ENCODE measurements at places on chromosomes 7 and 10.

GRCh38 chr7:28446131-28446530 lies 33.8 kb downstream of the CREB5 start:
- DNase-seq, result no peak

DNA sequence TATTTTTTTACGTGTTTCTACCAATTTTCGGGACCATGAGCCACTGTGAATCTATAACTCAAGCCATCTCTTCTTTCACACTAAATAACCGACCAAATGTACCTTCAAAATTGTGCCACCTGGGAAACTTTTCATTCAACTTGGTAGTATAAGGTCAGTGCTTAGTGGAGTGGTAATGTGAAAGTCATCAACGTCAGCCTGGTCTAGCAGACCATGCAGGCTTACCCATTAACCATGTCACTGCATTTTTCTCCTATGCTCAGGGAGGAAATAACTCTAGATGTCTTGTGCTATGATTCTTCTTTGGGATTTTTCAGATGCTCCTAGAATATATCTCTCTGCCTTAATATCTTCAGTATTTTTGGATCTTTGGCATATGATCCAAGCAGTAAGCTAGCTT lies 1075.4 kb upstream of the POT1 start:
- DNase-seq, result no peak

DNA sequence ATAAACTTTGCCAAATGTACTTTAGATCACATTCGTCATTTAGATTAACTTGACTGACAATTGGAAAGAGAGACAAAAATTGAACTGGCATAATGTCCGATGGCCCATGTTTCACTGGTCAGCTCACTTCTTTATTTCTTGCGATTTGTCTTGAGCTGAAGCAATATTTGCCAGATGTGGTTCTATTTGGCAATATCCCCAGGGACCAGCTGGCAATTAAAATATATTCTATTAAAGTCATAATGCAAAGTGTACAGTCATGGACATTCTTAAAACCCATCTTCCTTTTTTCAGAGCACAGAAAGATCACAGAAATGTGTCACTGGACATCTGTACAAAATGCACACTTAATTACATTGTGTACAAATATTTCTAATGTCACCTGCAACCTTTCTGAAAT lies 26.3 kb downstream of the NEBL start:
- DNase-seq, result no peak

DNA sequence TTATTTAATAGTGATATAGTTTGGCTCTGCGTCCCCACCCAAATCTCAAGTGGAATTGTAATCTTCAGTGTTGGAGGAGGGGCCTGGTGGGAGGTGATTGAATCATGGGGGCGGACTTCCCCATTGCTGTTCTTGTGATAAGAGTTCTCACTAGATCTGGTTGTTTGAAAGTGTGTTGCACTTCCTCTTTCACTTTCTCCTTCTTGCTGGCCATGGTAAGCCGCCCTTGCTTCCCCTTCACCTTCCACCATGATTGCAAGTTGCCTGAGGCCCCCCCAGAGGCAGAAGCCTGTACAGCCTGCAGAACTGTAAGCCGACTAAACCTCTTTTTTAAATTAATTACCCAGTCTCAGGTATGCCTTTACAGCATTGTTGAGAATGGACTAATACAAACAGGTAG lies 101.4 kb downstream of the MTPAP start:
- no peak for DNase-seq

GRCh38 chr7:100483722-100484672 lies at the start of gene NYAP1:
TSS of gene NYAP1 (plus strand) at chr7:100483927. CDS start at chr7:100485312, 1,385 bp downstream.
- no peak for DNase-seq

GRCh38 chr10:69222157-69223027 lies 2.3 kb downstream of the HKDC1 start:
- no peak for DNase-seq

DNA sequence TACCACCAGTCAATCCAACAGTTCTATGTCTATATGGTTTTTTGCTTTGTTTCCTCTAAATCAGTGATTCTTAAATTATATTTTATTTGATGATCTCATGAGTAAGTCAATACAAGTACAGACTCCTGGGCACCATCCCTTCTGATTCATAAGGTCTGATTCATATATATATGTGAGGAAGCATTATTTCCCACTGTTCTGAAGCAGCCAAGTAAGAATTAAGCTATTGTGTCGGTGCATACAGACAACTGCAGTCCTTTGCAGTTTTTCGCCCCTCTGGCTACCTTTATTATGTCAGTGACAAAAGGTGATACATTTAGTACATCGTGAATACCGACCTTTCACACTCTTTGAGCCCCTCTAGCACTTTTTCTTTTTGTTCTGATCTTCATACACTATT lies 1079.6 kb upstream of the C7orf33 start:
- no peak for DNase-seq

GRCh38 chr10:110503528-110504110 lies 5.9 kb downstream of the DUSP5 start:
- DNase-seq, result no peak

- DNase-seq, result no peak
These were observed 905 bp downstream of the C1GALT1 start for GRCh38 chr7:7183061-7183837.

- no peak for DNase-seq
These were observed 17.6 kb downstream of the DNTT start for GRCh38 chr10:96321822-96322221.

DNA sequence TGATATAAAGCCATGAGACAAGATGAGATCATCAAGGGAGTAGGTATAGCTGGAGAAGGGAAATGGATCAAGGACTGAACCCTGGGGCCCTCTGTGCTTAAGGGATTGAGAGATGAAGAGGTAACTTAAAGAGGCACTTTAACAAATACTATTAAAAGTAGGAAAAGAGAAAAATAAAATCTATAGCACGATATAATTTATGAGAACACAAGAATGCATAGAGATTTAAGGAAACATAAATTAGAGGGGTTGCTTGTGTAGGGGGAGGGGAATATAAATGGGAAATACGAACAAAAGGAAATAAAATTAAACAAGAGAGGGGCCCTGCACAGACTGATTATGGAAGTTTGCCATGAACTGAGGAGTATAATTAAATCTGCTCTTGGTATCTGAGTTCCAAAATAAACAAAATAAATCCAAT lies 15.6 kb upstream of the LRRC17 start:
- DNase-seq, result no peak

- DNase-seq, result no peak
These were observed 126.5 kb upstream of the ZNF438 start for GRCh38 chr10:31158011-31158658.

- DNase-seq, result no peak
These were observed 71.9 kb upstream of the TNS3 start for GRCh38 chr7:47653550-47654411.

- no peak for DNase-seq
These were observed 120.5 kb upstream of the SEMA3E start for GRCh38 chr7:83769407-83769806.

- peak; percentile 11 for DNase-seq
These were observed 218.2 kb downstream of the ANK3 start for GRCh38 chr10:60171436-60172013.

DNA sequence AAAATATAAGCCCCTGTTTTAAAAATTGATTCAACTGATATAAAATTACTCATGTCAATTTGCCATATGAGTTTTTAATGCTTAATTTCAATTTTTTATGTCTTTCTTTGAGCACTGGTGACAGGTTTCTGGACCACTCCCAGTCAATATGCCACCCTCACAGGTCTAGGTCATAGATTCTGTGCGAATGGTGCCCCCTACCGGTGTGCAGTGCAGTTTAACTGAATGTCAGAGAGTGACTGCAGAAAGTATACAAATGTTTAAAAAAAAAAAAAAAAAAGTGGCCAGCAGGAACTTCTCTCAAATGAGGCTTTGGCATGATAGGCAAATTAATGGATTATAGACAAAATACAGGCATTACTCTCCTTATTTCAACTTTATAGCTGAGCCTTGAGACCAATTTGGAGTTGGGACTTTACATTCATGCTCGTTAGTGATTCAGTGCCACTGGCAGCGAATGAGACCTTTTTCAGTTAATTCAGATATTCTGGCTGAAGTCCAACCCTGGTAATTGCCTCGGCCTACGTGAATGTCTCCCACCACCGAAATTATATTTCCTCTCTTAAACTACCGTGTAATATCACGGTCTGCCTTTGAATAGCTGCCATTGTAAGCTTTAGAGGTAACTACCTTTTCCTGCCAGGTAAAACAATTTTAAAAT lies 427.6 kb downstream of the PHTF2 start:
- no peak for DNase-seq

DNA sequence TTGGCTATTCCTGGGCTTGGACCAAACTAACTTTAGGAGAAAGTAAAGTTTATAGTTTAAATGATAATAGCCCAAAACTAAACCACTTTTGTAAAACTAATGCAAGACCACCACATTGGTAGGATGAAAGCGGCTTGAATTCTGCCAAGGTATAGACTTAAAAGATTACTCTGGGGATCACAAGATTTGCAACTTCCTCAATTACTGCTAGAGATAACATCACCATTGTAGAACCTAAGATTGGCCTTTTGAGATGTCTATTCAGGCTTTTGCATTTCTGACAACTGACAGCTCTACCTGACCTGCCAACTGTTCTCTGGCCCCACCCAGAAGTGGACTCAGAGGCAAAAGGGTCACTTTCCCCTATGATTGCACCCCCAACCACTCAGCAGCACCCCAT lies 162.4 kb downstream of the TNS3 start:
- DNase-seq, result no peak

DNA sequence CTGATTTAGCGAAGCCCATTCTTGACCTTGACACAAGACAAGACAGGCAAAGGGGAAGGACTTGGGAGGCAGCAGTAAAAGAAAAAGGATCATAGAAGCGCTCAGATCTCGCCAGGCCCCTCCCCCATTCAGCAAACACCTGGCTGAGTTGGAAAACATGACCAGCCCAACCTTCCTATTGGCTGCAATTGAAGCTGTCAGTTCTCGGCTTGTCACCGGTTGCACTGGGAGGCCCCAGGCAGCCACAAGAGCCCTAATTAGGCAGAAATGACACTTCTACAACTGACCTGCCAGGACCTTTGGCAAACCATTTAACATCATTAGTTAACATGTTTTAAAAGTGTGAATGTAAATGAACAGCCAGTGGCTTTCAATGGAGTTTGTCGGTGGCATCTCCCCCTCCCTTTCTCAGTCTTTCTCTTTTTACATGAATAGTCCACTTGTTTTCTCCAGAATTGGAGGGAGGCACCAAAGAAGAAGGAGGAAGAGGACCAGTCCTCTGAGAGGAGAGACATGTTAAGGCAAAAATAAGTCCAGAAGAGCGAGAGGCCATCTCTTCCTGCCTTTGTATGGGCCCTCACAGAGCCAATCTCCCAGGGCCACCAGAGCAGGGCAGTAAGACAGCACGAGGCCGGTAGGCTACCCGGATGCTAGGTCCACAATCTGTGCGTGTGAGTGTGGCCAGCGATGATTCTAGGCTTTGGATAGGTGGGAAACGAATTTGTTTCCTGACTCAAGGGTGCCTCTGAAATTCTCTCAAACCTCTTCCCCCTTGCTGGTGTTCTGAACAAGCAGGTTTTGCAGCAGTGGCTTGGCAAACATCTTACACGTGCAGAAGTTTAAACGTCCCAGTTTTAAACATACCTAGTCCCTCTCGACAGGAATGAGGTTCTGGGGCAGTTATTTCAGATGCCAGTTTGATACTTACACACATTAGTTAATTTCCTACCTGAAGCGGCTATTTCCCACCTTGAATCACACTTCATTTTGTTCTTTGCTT lies 15.0 kb upstream of the ENO4 start:
- no peak for DNase-seq

DNA sequence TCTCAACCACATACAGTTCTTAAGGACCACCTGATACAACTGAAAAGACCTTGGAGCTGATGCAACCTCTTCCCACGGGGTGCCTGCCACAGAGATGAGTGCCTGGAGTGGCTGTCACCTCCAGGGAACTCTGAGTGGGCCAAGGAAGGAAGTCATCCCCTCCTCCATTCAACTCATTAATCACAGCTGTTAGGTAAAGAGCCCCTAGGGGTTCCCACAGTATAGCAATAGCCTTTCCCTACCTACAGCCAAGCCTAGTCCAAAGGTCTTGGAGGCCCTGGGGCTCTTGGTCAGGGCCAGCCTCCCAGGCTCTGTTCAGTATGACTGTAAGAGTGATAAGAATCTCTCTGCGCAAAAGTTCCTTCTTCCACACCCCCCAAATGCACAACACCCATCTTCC lies 70.4 kb upstream of the NFE2L3 start:
- DNase-seq, result no peak

- DNase-seq, result no peak
These were observed 51.9 kb downstream of the ALOX5 start for GRCh38 chr10:45425621-45426563.

- no peak for DNase-seq
These were observed 209.0 kb downstream of the DIP2C start for GRCh38 chr10:480498-480927.

- DNase-seq, result no peak
These were observed 4.9 kb upstream of the FOXL3 start for GRCh38 chr7:284762-285722.

- DNase-seq, result no peak
These were observed 135.3 kb upstream of the ITGB1 start for GRCh38 chr10:33093362-33093761.

GRCh38 chr10:78604286-78604685 lies 464.5 kb upstream of the ZMIZ1 start:
- DNase-seq, result no peak

DNA sequence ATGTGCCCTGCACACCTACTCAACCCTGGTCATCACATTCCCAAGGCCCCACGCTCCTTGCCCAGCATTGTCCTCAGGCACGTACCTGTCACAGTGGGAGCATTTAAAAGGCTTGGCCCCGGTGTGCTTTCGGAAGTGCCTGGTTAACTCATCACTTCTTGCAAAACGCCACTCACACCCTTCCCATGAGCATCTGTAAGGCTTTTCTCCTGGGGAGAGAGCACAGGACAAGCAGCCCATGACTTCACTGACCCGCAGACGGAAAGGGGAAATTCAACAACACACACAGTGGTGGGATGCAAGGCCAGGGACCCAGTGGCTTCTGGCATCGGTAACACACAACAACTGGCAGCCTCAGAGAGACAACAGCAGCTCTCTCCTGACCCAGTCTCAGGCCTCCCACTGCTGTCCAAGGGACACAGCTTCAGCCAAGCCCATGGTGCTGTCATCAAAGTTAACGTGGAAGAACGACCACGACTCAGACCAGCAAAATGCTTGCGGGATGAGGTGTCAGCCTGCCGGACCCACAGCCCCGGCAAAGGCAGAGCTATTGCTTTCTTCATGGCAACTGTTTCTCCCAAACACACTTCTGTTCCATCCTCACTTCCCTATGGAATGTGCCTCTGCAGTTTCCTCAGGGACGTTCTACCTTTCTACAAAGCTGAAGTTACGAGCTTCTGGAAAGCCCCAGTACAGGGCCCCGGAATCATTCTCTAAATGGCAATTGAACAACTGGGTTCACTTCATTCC lies 4.8 kb downstream of the KLF6 start:
- DNase-seq, result no peak

DNA sequence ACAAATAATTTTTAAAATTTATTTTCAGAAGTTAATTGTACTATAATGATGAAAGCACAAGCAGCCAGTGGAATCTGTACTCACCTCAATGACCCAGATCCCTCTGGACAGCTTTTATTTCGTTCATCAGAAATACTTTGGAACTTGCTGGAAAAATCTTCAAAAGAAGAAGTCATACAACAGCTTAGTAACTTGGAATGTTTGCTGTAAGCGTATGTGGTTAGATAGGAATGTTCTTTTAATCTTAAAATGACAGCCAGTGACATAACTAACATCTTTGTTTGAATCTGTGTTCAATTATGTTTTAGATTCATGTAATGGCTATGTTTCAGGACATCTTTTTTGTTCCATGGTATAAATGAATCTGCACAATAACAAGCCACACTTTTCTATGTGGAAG lies 26.8 kb downstream of the CFAP69 start:
- peak; percentile 50 for DNase-seq
